ENCODE measurements at places on chromosomes 6 and 20.
A peak's percentile ranks its signal among the peaks of the same experiment; 100 is the strongest.

GRCh38 chr20:17664025-17664633 lies 17.9 kb downstream of the RRBP1 start:
- peak; percentile 1 for DNase-seq

DNA sequence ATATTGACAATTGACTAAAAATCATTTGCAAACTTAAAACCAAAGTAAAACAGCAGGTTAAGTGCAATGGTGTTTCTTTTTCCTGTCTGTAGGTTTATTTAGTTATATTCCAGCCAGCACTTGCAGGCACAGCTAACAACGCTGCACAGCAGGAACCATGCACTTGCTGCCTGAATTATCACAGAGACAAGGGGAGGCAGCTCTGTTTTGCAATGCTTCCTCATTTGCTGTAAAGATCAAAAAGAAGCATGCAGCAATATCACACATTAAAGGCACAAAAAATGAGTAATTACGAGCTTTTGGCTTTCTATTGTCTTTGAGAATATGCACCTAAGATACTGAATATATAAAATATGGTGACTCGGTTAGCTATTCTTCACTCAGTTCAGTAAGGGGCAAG lies 241.9 kb downstream of the EPHA7 start:
- no peak for DNase-seq

- DNase-seq = no peak
These were observed 253.1 kb downstream of the SLC24A3 start for GRCh38 chr20:19465536-19465935.

DNA sequence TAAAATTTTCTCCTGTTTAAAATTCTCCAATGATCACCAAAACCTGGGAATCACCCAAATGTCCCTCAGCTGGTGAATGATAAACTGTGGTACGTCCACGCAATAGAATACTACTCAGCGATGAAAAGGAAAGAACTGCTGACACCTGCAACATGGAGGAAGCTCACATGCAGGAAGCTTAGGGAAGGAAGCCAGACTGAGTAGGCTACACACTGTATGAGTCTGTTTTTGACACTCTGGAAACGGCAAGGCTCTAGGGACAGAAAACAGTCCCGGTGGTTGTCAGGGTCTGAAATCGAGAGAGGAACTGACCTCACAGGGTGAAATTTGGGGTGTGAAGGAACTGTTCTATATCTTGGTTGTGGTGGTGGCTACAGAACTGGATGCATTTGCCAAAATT lies 25.2 kb upstream of the TLDC2 start:
- no peak for DNase-seq

DNA sequence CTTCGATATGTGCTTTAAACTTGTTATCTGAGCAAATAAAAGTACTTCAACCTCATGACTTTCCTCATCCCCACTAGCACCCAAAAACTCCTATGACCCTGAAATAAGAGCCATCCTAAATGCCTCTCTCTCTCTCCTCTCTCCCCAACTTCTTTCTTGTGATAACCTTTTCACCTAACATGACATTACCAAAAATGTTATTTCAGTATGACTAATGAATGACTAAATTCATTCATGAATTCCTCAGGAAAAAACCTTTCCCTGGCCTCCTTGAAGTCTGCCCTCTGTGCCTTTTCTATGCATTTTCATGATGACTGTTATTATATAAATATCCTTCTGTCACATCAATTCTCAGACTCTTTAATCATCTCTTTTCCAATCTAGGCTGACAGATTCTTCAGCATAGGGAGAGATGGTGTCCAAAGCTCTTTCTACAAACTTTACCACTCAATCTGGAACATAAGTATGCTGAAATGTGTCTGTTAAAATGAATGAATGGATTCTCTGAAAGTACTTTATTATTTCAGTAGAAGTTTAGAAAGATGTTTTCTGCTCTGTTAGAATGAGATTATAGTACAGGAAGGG lies 114.3 kb upstream of the GGTLC1 start:
- no peak for DNase-seq

DNA sequence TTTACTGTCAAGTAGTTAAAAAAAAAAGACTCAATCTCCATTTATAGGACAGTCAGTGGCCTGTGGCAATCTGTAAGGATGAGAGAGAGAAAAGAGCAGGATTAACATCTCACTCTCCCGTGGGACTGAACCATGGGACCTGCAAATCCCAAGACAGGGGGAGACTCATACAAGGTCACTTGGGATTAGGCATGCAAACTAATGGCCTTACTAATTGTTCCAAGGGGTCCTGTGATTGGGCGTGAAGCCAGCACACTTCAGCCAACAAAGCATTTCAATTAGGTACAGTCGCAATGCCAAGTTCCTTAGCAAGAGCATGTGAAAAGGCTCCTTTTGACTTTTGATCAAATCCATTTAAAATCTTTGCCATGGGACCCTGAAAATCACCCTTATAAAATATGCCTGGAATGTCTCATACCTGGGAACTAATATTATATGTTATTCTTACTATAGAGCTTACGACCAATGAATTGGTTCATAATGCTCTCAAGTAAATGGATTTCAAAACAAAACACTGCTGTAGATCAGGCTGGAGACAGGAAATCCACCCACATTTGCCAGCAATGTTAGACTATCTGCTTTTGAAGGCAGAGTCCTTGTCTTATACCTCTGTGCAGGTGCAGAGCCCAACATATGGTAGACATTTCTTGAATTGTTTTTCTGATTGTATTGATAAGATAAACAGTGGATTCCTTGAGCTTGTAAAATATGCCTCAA lies 412.5 kb downstream of the GJA1 start:
- peak; percentile 6 for DNase-seq

DNA sequence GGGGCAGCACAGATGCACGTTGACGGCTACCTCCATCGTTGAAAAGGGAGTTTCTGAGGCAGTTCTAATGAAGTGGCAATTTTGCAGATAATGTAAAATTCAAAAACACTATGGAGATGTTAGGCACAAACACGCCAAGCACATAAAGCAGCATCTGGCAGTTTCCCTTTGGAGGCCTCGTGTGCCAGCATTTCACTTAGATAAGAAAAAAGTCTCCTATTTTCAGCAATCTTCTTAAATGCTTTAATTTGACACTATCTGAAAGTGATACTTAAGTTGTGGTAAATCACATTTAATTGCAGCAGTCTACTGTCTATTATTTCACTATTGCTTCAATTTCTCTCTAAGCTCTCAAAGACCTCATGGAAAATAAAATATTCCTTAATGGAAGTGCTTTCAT lies 125.3 kb upstream of the PROKR2 start:
- DNase-seq = no peak

DNA sequence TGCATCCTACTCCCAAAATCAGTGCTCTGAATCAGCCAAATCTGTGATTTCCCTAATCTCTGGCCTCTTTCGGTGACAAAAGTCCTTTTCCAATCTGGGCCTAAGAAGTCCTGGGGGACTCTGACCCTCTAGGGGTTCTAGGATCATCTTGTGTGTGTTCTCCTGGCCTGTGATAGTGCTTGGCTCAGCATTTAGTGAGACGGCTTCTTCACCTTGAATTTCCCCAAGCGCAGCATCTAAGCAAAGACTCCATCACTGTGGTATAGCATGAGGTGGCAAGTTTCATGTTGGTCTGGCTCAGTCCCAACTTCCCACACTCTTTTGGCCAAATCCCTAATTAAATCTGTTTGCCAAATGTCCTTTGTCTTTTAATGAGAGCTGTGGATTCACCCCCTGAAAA lies 12.1 kb upstream of the IL17A start:
- DNase-seq = no peak

DNA sequence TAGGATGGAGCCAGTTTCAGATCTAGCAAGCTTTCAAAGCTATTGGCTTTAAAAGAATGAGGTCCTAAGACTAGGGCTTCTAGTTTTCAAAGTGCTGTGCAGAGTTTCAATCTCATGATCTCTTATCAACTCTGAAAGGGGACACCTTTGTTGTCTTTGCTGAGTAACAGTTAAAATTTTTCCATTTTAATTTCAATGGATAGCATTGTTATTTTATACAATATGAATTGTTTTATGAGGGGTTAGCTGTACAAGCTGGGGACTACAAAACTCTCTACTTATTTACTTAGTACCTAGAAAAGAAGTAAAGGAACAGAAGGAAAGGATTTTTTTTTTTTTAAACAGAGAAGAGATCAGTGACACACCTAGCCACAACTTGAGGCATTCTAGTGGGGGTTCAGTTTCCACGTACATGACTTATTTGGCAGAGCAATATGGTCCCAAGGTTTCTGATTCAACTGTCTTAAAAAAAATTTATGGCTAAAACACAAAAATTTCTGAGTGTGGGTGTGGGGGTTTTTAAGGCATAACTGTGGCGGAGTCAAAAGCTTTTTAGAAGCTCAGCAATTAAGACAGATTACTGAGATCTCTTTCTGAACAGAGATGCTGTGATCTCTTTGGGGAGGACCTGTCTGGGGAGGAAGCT lies 46.1 kb upstream of the JAG1 start:
- no peak for DNase-seq

DNA sequence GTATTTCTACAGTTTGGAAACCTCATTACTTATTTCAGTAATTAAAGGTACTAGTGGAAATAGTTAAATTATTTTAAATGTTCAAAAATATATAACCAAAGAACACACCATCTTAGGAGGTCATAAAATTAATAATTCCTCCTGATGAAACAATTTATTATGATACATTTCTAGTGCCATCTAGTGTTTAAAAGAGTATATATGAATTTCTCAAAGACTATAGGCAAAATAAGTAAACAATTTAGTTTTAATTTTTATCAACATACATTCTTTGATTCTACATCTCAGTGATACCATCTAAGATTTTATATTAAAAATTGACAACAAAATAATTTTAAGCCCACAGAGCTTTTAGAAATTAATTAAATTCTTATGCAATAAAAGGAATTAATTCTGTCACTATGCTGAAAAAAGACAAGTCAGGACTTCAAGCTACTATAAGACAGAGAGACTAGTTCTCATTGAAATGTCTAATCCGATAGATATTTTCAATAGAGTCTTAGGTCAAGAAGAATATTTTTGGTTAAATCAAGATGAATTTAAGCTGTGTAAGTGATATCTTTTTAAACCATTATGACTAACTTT lies 107.8 kb upstream of the RNF217 start:
- no peak for DNase-seq

DNA sequence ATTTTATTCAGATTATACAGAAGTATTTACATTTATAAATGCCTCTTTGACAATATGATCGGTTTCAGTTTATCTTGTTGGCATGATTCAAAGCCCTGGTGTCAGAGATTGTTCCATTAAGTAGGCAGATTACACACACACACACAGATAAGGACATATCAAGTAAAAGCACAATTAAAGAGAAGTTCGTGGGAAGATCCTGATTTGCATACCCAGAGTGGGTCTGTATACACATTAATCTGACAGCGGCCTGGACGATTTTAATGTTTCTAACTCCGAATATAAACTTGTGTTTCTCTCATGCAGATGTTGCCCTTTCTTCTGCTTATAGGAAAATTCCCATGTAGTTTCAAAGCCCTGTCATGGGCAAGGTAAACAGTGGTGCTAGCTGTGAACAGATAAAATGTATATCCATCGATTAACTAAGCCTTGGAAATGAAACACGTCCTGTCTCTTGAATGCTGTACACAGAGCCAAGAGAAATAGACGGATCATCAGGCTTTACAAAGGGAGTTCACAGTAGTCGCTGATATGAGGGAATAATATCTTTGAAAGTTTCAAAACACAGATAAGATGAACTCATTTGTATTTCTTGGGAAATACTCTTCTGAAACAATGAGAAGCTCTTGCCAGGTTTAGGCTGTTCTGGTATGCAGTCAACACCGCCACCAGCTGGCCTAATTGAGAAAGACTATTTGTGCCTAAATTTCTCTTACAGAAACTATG lies 108.2 kb upstream of the GMDS start:
- DNase-seq = peak; percentile 61

DNA sequence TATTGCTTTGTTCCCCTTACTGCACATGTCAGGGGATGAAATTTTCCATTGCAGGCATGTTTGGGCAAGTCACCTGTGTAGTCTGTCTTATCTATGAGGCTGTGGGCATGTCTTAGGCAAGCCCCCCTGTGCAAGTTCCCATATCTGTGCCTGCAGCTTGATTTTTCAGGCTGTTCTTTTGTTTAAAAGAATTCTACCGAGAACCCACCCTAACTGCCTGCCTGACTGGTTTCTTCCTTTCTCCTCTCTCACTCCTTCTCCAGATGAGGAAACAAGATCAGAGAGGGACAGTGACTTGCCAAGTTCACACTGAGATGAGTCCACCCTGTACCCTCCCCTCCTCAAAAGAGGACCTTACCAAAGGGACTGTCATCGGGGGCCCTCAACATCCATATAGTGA lies 11.0 kb downstream of the TREML2 start:
- no peak for DNase-seq

- DNase-seq = no peak
These were observed 897 bp upstream of the STMN3 start for GRCh38 chr20:63653974-63654668.

- no peak for DNase-seq
These were observed 133.5 kb upstream of the TMEM170B start for GRCh38 chr6:11404081-11404480.

DNA sequence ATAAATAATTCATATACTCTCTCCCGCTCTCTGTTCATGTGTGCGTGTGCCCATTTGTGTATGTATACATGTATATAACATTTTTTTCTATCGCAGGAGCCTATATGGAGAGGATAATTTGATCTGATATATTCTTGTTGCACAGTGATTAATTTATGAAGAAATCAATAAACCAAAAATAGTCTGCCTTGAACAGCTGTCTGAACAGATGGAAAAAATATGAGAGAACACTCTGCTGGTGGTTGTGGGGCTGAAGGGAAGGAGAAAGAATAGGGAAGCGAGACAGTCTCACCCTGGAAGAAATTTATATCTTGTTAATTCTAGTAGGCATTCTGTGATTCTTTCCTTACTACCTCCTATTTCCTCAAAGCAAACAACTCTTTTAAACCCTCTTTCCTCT lies 96.6 kb upstream of the B3GAT2 start:
- no peak for DNase-seq

DNA sequence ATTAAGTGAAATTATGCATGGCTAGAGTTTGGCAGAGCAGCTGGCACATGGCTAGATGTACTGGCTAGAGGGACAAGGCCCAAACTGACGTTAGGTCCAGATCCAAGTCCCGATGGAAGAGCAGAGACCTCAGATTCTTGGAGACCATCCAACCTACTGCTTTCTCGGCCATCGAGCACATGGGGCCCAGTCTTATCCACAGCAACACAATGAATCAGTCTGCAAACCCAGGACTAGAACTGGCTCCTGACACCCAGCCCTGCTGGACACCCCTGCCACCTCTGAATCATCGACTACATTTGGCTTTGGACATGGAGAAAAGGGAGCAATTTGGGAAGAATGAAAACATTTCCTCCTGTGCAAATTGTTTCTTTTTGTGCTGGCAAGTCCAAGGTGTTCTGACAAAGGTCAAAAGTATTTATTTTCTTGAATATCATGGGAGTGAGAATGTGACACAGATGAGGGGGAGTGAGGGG lies 23.9 kb upstream of the YWHAB start:
- DNase-seq = no peak

GRCh38 chr6:89965441-89966227 lies 71.4 kb downstream of the GJA10 start:
- DNase-seq = no peak

All from Caco-2 (cell line).